Activated T-cell treated with anti-CD3 and anti-CD28 coated beads, Interleukin-2, amount 50 U/mL, for 24 hours (primary cell): ENCODE measurements at places on chromosomes 13 and 19.

- no peak for DNase-seq
These were observed 249.6 kb downstream of the GPC6 start for GRCh38 chr13:93476175-93476574.

- no peak for DNase-seq
These were observed 4.6 kb upstream of the CEACAM1 start for GRCh38 chr19:42532891-42533290.

DNA sequence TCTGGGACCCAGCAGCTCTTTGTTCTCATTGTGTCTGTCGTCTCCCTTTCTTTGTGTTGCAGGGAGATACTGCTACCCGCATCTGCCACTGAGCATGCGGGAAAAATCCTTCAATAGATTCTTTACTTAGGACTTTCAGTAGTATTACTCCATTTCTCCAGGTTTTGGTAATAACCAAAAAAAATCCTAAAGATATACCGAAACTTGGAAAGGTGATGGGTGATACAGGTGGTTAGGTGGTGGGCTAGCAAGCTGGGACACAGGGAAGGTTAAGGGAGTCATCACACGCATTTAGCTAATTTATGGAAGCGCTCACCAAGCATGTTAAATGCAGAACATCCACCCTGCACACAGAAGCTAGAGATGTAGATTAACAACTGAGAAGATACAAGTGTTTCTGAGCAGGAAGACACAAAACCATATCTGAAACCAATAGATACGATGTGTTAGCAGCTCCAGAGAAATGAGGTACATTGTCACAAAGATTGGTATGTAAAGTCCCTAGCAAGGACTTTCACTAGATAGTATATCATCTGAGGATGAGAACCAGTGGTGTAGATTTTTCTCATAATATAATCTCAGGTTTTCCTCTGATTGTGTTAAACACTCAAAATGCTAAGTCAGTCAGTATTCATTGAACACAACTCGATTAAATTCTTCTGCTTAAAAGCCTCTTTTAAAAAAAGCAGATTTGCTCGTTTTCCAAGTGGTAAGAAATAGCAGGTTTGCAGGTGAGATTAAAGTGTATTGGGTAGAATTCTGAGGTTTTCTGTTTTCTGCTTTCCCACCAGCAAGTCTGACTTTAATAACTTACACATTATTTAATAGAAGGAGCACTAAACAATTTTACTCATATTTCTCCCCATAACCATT lies 1.2 kb upstream of the SLAIN1 start:
- DNase-seq = no peak

GRCh38 chr19:56201973-56202372 lies at the start of gene ZSCAN5C:
Gene ZSCAN5C (plus strand): TSS chr19:56202273. CDS start chr19:56205914, 3,641 bp downstream.
- DNase-seq = no peak

GRCh38 chr13:59494560-59494970 lies 669.2 kb downstream of the DIAPH3 start:
- DNase-seq = no peak

DNA sequence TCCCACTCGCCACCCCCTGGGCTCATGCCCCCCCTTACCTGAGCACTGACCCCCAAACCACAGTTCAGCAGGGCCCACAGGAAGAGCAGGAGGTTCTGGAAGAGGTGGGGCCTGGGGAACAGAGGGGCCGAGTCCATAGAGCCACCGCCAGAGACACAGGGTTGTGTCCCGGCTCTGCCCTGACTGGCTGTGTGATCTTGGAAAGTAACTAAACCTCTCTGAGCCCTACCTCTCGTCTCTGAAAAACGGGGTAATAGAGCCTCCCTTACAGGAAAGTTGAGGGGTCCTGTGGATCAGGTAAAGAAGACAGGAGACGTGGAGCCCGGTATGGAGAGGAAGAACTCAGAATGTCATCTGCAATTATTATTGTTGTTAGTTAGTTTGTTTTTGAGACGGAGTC lies 2.0 kb downstream of the ADAMTSL5 start:
- no peak for DNase-seq

DNA sequence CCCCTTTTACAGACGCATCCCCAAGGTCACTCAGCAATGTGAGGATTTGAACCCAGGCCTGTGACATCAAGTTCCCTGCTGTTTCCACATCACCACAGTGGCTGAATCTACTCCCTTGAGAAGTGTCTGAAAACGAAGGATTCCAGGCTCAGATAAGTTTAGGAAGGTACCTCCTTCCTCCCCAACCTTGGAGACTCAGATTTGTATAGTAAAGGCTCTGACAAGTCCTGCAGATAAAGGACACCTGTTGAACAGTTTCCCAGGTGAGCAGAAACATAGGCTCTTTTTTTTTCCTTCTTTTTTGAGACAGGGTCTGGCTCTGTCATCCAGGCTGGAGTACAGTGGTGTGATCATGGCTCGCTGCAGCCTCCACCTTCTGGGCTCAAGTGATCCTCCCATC lies 56.4 kb upstream of the PTPRS start:
- no peak for DNase-seq

GRCh38 chr19:45906221-45906620 lies 3.8 kb upstream of the MYPOP start:
- no peak for DNase-seq

GRCh38 chr19:18514800-18515682 lies 6.8 kb downstream of the ELL start:
- no peak for DNase-seq

DNA sequence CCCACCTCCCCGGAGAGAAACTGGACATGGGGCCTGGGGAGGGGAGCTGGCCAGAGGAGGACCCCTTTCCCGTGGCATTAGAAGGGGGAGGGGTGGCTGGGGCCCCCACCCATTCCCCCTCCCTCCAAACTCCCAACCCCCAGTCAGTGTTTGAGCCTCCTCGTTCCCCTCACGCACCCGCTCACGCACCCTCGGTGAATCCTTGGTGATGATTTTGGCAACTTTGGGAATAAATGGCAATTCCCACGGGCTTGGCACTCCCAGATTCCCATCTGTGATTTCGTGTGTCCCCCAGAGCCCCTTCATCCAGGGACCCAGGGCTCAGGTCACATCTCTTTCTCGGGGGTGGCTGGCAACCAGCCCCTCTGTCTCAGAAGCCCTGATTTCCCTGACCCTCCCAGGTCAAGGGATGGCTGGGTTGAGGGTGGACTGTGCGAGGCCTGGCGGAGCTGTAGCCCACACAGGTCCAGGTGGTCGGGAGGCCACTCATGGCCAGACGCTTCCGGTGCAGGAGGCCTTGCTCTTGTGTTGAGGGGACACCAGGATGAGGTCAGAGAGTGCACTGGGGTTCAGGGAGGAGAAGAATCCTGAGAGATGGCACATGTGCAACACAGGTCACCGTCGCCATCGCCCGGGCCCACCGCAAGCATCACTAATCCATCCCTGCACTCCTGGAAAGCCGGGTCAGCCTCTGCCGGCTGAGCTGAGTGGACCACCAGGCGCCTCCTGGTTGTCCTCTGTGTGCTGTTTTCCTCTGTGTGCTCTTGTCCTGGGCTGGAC lies 20.7 kb downstream of the EPN1 start:
- no peak for DNase-seq

DNA sequence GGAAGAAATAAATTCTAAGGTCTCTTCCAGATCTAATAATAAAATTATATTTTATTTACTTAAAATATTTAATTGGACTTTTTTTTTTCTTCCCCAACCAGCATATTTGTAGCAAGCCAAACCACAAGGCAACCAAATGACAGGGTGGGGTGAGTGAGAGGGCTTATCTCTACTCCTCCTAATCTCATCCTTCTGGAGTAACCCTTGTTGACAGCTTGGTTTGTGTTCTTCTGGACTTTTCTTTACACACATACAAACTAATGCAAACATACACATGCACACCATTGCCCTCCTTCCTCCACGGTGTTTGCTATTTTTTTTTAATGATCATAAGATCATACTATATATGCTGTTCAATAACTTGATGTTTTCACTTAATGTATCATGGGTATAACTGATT lies 383.1 kb downstream of the DLEU7 start:
- DNase-seq = no peak
